ENCODE measurements at places on chromosomes 5 and 9.

DNA sequence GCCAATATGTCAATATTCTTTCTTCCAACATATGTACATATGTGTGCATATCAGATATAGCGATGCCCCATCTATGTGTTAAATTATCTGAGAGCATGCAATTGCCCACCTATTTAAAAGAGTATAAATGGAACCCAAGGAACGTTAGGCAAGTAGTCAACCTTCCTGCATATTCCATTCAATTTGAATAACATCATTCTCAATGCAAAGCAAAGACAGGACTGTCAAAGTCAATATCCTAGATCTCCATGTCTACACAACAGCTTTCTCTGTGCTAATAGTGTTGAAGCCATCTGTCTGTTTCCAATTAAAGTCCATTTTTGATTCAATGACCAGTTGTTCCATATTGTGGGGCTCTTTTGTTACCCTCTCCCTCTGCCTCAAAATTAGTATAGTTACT lies 85.3 kb upstream of the COX7C start:
- no peak for DNase-seq

GRCh38 chr9:136484153-136485048 lies 1.6 kb upstream of the SEC16A start:
- peak; percentile 49 for DNase-seq

DNA sequence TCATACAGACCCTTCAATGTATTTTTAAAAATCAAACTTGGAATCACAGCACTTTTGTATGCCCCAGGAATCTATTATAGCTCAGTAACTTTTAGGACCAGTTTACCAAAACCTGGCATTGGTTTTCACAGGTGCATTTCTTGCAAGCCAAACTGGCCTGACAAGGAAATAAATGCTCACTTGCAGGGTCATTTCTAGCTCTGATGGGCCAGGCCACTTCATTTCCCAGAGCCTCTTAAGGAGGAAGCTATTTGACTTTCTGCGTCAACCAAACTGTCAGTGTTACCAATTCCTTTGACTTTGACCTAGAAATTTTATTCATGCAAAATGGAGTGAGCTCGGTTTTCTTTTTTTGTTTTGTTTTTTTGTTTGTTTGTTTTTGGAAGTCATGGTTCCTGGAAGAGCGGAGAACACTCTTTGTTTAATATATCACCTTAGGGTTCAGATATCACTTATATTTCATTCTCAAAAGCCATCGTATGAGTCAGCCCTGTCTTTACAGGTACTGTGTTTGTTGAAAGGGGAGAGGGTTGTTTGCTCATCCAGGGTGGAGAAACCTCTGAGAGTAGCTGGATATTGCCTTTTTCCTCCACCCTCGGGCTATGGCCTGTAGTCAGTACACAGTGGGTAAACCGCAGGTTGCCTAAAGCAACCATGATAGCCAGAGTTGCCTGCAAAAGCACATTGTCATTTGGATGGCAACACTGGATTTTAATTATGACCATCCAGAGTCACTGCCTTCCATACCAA lies 58.9 kb downstream of the GNA14 start:
- no peak for DNase-seq

- no peak for DNase-seq
Observed at GRCh38 chr5:37283214-37283820, 34.1 kb upstream of the CPLANE1 start.

GRCh38 chr9:108645520-108645919 lies 210.3 kb downstream of the ACTL7B start:
- DNase-seq, result no peak

DNA sequence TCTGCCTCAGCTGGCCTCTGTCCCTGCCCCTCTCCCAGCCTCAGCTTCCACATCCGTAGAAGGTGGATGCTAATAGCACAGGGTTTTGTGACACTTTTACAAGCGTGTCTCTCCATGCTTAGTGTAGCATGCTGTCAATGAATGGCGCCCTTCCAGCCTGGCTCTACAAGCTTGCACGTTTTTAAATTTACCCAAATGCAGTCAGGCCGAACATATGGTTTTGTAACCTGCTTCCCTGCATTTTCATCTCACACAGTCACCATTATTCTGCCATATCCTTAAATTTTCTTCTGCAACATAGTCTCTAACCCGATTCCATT lies 28.8 kb downstream of the FAM163B start:
- DNase-seq, result no peak

DNA sequence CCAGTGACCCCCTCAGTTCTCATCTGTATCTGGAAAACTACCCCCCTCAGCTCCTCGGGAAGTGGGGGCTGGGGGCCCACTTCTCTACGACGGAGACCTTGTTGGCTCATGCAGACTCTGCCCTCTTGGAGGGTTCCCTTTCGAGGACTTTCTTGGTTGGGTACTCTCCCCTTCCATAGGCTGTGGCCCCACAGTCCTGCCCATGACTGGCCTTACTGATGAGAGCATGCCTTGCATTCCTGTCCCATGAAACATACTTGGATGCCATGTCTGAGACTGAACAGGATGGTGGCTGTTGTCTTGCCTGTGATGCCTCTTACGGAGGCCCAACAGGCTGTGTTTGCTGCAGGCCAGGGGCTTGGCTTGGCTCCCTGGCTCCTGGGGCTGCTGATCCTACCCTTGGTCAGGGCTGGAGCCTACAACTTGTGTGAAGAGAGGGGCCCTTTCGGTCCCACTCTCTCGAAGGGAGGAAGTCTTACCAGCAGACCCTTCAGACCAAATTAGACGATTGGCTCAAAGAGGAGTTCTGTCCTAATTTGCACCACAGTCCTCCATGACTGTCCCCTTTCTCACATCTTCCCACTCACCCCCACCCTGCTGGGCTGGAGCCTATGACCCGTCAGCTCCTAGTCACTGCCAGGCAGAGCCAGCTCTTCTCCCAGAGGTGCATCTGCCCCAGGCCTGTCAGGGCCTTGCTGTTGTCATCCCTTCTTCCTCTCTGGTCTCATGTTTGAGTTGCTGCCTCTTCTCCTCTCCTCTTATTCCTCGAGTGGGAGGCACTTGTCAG lies 109.9 kb downstream of the CACNA1B start:
- no peak for DNase-seq

DNA sequence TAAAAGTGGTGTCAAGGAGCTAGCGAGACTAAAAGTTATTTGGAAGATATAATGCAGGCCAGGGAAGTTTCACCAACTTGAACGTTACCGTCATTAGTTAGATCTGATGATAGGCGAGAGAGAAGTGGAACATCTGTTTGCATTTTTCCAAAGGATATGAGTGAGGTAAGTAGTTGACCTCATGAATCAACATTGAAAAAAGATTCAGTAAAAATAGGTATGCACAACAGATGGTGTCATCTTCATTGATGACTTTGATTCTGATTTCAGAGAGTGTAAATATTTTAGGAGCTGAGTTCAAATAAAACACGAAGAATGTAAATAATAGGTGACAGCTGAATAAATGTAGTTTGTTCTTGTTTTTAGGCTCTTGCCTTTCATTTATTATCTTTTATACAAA lies 998.9 kb upstream of the CDH6 start:
- DNase-seq, result no peak

DNA sequence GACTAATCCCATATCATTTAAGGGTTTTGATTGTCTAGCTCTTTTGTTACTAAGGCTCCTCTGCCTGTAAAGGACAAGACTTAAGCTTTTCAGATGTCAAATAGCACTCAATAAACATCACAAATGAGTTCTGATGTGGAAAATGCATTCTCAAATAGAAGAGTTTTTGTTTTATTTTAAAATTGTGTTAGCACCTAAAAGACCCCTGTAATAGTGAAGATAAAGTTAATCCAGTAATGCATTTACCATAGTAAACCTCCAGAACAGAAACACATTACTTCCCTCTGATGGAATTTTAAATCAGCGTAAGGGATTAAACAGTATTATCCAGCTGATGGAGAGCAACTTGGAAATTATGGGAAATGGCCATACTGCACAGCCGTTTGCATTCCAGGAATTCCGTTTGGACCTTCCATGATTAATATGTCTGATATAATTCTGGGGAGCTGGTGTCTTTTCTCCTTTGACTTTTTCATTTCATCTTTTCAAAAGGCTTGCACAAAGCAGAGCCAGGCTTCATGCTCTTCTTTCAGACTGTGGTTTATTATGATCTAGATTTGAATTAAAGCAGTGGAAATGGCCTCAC lies 105.6 kb downstream of the PPP2R2B start:
- no peak for DNase-seq

DNA sequence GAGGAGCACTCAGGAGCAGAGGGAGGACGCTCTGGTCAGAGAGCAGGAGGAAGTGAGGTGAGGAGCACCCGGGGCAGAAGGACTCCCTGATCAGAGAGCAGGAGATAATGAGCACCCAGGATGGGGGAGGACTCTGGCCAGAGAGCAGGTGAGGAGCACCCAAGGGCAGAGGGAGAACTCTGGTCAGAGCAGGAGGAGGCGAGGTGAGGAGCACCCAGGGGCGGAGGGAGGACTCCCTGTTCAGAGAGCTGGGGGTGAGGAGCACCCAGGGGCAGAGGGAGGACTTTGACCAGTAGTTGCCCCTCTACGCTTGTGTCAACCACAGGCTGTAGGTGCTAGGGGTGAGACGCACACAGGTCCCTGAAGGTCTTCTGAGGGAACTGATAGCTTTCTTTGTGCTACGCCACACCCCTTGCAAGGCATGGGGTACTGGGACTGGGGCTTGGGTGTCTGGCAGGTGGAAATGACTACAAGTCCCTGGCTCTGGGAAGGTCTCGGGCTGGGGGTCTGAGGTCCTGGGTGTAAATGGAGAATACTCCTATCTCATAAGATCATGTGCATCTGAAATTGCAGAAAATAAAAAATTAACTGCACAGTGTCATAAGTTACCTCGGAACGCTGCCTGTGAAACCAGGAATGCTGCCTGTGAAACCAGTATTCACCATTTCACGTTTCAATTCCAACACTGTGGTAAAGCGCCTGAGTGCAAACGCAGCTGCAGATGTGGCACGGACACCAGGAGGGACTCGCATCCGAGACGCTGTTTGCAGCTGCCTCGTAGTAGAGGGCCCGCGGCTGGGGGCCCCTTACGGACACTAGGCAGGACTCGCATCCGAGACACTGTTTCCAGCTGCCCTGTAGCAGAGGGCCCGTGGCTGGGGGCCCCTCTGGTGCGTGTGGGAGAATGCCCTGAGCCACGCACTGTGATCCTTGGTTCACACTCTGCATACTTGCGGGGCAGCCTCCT lies 27.0 kb upstream of the SLC6A3 start:
- no peak for DNase-seq

GRCh38 chr5:67163231-67163756 lies 33.3 kb downstream of the CD180 start:
- no peak for DNase-seq

DNA sequence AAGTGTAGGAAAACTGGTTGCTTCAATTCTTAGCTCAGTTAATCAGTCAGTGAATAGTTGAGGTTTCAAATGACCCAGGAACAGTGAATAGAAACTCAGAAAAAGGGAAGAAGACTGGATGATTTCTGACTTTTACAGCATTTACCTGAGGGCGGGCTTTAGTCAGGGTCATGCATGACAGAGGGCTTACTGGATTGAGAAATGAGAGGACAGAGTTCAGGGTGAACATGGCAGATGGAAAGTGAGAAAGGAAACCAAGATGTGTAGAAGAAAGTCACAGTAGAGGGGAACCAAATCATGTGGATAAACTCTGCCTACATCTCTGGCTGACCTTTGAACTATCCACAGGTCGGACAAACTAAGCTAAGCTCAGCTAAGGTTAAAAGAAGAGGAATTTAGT lies 596.0 kb downstream of the SEMA5A start:
- DNase-seq, result no peak

DNA sequence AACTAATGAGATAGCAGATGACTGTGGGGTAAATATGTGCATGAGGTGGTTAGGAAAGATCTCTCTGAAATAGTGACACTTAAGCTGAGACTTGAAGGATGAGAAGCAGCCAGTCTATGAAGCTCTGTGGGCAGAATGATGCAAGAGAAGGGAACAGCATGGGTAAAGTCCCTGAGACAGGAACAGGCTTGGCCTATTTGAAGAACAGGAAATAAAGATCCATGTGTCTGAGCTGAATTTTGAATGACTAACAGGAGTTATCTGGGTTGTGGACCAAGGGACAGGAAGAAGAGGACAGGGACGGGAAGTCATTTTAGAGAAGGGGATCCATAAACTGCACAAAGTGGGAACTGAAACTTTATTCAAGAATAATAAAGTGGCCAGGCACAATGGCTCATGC lies 25.6 kb upstream of the HMGCS1 start:
- DNase-seq, result no peak

DNA sequence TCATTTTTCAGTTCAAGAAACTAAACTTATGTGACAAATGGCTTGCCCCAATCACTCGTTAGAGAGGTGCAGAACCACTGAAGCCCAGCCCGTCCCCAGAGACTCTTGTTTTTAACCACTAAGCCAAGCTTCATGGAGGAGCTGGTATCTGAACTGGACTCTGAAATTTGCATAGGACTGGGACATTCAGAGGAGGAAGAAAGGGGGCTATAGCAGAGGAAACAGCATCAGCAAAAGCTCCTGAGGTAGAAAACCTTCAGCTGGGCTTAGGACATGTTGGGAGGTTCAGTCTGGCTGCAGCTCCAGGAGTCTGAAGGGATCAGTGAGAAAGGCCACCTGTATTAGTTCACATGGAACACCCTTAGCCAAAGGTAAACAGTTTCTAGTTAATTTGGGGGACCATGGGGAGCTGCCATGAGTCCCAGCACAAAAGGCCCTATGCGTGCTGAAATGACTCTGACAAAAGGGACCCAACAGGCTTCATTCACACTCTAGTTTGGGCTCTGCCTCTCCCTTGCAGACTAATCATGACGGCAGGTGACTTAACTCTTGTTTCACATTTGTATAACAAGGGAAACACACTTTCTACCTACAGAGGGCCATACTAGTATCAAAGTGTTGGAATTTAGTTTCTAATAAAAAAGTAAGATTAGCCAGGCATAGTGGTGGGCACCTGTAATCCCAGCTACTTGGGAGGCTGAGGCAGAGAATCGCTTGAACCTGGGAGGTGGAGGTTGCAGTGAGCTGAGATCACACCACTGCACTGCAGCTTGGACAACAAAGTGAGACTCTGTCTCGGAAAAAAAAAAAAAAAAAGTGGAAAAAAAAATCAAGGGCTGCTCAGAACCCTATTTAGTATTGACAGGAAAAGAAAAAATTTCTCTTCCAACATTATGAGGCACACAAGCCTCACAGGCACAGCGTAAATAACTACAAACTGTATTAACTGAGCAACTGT lies 10.2 kb downstream of the FBXO10 start:
- DNase-seq, result no peak

GRCh38 chr5:128081111-128081851 lies 2.3 kb upstream of the SLC12A2 start:
- peak; percentile 25 for DNase-seq

DNA sequence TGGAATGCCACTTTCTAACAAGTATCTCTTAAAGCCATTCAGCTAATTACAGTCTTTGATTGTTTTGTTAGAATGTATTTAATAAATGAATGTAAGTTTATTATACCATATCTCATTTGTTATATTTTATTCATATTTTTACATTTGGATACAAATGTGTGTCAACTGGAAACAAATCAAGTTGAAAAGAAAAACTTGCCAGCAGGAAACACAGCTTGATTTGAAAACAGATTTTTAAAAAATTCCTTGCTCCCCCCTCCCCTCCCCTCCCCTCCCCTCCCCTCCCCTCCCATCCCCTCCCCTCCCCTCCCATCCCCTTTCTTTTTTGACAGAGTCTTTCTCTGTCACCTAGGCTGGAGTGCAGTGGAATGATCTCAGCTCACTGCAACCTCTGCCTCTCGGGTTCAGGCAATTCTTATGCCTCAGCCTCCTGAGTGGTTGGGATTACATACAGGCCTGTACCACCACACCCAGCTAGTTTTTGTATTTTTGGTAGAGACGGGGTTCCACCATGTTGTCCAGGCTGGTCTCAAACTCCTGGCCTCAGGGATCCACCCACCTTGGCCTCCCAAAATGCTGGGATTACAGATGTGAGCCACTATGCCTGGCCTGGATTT lies 227.6 kb downstream of the WDR70 start:
- no peak for DNase-seq

GRCh38 chr5:51987669-51988209 lies 604.5 kb downstream of the ISL1 start:
- no peak for DNase-seq
